Neural progenitor cell (in vitro differentiated cells): ENCODE measurements at places on chromosomes 5 and 9. TPM values are rescaled to one million over a fixed set of nuclear protein-coding genes. Genes with fewer than 3 reads are reported as not detected.

The C9orf85 gene
- total RNA-seq, result 11.4 and 29.3 TPM in 2 replicates

The SPATA9 gene
- total RNA-seq, result not detected in 2 replicates

The CCNJL gene
- 8.4 and 9.4 TPM in 2 replicates for total RNA-seq

The EMB gene
- 28.0 and 40.6 TPM in 2 replicates for total RNA-seq

The PDCD1LG2 gene
- not detected in 2 replicates for total RNA-seq

DNA sequence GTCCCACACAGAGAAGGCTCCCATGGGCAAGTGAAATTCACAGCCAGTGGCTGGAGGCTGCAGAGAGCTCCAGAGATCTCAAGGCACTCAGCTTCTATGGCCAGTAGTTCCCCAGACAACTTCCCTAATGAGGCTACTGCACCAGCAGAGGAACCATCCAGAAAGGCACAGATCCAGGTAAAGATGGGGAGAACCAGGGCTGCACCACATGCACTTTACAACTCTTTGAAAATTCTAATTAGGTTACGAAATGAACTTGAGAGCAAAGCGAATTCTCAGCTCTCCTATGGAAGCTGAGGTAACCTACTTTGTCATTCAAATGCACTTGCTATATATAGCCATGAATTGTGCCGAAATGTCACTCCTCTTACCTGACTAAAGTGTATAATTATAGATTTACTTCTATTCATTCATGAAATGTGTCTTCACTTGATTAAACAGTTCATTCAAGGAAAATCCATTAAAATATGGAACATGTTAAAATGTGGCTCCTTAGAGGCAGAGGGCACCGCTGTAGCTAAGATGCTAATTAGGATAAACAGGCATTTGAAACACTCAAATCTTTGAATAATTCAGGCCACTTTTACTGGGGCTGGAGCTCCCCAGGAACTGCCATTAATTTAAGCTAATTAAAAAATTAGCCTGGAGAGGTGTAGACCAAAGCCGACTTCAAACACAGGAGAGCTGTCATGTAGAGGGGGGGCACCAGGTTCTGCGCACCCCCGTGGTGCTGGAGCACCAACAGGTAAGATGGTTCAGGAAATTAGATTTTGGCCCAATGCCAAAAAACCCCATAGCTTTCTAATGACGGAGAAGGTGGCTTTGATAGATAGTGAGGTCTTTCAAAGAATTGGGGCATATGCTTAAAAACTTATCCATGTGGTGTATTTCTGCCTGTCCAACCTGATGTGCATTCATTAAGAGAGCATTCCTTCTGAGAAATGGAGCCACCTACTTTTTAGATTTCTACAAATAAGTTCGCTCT, 204.1 kb downstream of the GABBR2 start:
- H3K36me3 ChIP-seq, result no peaks in the 10 kb centered on the region
- no peak for DNase-seq
- no peaks in the 10 kb centered on the region for H3K27me3 ChIP-seq
- H3K4me1 ChIP-seq, result no peaks in the 10 kb centered on the region
- no peak overlapping the region for H3K27ac ChIP-seq
- no peak overlapping the region for H3K4me3 ChIP-seq

GRCh38 chr5:157744051-157745011, 819 bp downstream of the LSM11 start:
- peaks cover 15% of the 10 kb centered on the region for H3K27me3 ChIP-seq
- peak overlapping the region; percentile 98 for H3K4me3 ChIP-seq
- DNase-seq, result no peak
- H3K36me3 ChIP-seq, result no peaks in the 10 kb centered on the region

DNA sequence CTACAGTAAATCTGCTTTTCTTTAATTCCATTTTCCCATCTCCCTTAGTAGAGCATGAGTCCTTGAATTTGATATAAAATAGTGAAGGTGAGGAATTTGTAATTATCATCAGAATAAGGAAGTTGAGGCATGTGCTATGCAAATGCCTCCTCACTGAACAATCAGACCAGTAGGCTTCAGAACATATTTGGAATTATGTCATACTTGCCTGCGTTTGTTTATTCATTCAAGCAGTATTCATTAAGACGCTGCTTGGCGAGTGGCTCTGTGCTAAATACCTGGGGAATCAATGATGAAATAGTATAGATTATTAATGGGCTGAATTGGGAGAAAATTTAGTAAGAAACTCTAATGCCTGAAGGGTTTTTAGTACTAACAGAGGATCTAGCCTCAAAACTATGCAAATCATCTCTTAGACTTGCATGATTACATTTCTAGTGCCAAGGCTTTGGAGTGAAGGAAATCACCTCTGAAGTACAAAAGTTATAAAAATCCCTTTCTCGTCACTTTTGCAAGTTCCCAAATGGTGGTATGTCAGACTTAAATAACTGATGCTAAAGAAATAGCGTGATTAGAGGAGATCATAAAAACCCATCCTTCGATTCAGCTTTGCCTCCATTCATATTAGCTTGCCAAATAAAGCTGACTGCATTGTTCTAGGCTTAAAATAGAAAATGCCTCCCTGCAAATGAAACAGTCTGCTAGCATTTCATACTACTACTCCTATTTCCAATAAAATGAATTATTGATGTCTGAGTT, 141.7 kb downstream of the PCSK5 start:
- H3K27ac ChIP-seq, result no peak overlapping the region
- H3K27me3 ChIP-seq, result no peaks in the 10 kb centered on the region
- H3K4me1 ChIP-seq, result peaks cover 12% of the 10 kb centered on the region
- peaks cover 12% of the 10 kb centered on the region for H3K36me3 ChIP-seq
- H3K4me3 ChIP-seq, result no peak overlapping the region
